ENCODE measurements at places on chromosomes 13 and 19.

GRCh38 chr13:41621716-41622431 lies 164.5 kb downstream of the RGCC start:
- no peak for DNase-seq

DNA sequence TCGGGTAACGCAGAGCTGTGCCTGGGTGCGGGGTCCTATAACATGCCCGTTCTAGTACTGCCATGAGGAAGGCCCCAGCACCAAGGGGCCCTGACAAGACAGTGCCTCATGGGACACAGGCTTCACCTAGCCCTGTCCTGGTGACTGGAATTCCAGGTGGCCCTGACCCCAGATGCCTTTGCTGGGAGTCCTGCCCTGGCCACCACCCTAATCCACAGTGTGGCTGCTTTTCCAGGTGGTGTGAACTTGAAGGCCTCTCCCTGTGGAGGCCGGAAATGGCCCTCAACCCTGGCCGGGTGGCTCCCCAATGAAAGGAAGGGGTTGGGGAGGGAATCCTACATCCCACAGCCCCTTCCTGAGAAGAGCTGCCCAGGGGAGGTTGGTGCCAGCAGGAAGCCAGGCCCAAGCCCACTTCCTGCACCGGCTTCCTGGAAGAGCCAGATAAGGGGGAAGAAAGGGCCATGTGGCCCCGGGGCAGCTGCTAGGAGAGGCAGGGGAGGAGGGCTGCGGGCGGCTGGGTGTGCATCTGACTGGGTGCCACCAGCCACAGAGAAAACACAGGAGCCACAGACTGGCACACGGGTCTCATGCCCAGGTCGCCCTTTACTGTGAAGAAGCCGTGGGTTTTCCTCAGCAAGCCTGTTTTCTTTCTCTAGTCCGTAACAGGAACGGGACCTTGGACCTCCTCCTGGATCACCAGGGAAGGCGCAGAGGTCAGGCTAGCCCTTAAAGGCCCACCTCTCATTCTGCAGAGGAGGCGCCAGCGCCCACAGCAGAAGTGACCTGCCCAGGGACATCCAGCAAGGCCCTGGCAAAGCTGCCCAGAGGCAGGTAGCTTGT lies 4.7 kb downstream of the LSM4 start:
- peak; percentile 26 for DNase-seq

- DNase-seq: no peak
Observed at GRCh38 chr13:99118179-99118578, 82.5 kb upstream of the UBAC2 start.

GRCh38 chr19:532561-533363 lies 1.2 kb downstream of the CDC34 start:
- no peak for DNase-seq

- DNase-seq: no peak
Observed at GRCh38 chr19:54339646-54340358, 840 bp upstream of the LILRA4 start.

GRCh38 chr19:38736036-38736412 lies 8.2 kb downstream of the CAPN12 start:
- peak; percentile 46 for DNase-seq

GRCh38 chr13:83248751-83249150 lies 633.5 kb downstream of the SLITRK1 start:
- DNase-seq: no peak

DNA sequence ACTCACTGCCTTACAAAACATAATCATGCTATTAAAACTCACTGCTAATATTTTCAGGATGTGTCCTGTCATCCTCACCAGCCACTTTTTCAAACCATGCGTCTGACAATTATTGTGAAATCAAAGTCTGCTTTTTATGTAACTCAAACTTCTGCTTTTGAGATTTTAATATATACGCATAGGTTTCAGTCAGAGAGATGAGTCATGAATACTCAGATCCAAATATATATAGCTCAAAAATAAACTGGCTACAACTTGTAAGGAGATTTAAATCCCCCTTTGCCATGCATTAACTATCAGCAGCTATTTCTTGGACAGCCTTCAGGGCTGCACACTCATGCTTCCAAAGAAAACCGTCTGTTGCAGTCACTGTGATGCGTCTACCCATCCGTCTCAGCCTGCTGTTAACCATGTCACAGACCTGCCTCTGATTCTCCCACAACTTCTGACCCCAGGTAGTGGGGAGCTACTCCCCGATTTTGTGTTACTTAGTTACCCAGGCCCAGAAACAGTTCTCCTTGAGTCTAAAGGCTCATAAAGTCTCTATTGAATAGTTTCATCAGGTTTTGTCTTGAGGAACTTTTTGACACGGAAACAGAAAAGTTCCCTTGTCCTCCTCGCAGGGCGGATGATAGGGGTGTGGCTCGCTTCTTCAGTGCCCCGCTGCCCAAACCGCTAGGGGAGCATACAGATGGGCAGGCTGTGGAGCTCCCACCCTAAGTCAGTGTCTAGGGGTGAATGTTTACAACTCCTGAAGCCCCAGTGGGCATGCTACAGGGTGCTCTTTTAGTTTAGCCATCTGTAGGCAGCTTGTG lies 33.8 kb upstream of the SGCG start:
- no peak for DNase-seq

DNA sequence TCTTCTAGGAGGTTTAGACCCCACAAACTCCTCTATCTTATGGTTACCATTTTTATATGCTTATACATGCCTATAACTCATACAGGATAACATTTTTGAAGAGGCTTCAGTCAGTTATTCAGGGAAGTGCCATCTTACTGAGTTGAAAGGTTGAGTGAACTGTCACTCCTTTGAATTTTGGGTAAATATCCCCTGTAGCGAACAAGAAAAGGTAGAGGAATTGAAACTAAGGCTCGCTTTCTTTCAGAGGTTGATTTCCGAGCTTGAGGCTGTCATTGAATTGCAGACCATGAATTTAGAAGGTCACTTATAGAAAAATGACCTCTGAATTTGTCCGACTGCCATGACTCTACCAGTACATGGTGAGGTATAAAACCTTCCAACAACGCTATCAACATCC lies 35.1 kb downstream of the MICU2 start:
- no peak for DNase-seq

All from activated T-helper 9 cell treated with anti-CD3 and anti-CD28 coated beads, Interleukin-2, amount 50 U/mL, for 16 hours (primary cell).